ENCODE measurements at places on chromosomes 13 and 19. TPM values are rescaled to one million over a fixed set of nuclear protein-coding genes. Genes with fewer than 3 reads are reported as not detected.

GRCh38 chr13:23288995-23289394 is 108.2 kb downstream of the SGCG start:
- no peaks in the 10 kb centered on the region for H3K27me3 ChIP-seq
- no peak for DNase-seq
- H3K27ac ChIP-seq = no peak overlapping the region
- no peaks in the 10 kb centered on the region for H3K36me3 ChIP-seq
- no peak overlapping the region for H3K4me3 ChIP-seq

DNA sequence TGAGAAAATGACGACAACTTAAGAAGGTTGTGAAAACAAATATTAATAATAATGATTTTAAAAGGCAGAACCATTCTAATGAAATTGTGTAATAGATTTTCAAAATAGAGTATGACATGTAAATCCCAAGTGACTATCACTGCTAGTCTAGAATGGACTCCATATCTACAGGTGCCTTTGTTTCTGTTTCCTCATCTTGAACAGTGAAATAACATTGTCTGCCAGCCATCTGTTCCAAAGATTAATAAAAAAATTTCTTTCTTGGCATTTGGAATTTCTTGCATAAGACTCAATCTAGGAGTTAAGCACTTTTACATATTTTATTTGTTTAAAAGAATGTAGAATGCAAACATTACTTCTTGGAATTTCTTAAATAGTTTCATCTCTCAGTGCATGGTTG is 520.1 kb upstream of the ARGLU1 start:
- no peak overlapping the region for H3K4me3 ChIP-seq
- DNase-seq = no peak
- no peaks in the 10 kb centered on the region for H3K4me1 ChIP-seq
- no peaks in the 10 kb centered on the region for H3K36me3 ChIP-seq
- H3K27me3 ChIP-seq = no peaks in the 10 kb centered on the region

Gene KLK3
- total RNA-seq = not detected

Gene HCN2
- total RNA-seq = 2.9 TPM

GRCh38 chr19:29544656-29545360 is 19.0 kb downstream of the VSTM2B start:
- H3K4me1 ChIP-seq = no peaks in the 10 kb centered on the region
- DNase-seq = no peak
- H3K4me3 ChIP-seq = no peak overlapping the region
- no peaks in the 10 kb centered on the region for H3K27me3 ChIP-seq
- H3K27ac ChIP-seq = no peak overlapping the region
